ENCODE measurements at places on chromosomes 11 and 22. TPM values are rescaled to one million over a fixed set of nuclear protein-coding genes. Genes with fewer than 3 reads are reported as not detected.

GRCh38 chr22:42360348-42360747 is 71.9 kb downstream of the NFAM1 start:
- peak; percentile 77 for DNase-seq

- no peak for DNase-seq
These were observed 9.0 kb downstream of the RBX1 start for GRCh38 chr22:40960145-40960544.

DNA sequence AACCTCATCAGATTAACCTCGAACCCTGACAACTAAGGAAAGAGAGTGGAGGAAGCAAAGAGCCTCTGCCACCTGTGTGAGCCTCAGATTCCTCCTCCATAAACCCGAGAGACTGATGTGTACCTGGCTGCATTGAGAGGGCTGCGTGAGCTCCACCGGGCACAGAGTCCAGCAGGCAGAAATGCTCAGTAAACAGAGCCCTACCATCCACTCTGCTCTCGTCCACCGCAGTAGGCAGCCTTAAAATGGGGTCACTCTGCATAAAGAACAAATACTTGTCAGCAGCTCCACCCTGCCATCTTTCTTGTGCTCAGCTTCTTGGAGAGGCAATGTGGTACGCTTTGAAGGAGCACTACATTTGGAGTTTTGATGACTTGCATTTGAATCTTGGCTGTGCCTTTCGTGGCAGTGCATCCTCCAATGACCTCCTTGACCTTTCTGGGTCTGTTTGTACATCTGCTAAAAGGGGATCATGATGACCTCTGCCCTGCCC is 43.0 kb upstream of the CD5 start:
- no peak for DNase-seq

The CERK gene
- 33.6 TPM for total RNA-seq

- no peak for DNase-seq
These were observed 5.3 kb upstream of the PARVA start for GRCh38 chr11:12372111-12372510.

The HYLS1 gene
- 0.33 TPM for total RNA-seq

- DNase-seq: no peak
These were observed 7.7 kb downstream of the UBASH3B start for GRCh38 chr11:122663056-122663740.

DNA sequence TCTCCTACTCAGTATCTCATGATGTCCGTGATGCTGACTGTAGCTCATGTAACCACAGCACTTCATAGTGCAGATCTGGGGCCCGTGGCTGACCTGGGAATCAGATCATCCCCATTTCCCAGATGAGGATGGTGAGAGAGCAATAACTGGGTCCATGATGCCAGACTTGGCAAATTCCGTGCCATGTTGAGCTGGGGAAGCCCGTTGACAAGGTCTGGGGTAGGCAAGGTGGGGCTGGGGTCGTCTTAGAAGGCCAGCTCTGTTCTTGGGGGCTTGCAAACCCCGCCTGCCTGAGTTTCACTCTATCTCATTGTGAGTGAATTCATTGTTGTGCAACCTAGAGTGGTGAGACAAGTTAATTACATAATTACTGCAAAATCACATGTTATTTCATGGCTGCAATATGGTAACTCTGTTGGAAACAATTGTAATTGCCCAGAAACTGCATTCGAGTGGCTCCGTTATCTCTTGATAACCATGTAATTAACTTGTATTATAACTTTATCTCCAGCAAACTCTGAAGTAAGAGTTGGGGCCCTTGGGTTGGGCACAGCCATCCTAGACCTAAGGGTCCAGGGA is 41.7 kb downstream of the LMO1 start:
- DNase-seq: no peak

GRCh38 chr11:88414981-88415413 is 77.5 kb upstream of the CTSC start:
- no peak for DNase-seq
